ENCODE measurements at places on chromosomes 1 and 21.

DNA sequence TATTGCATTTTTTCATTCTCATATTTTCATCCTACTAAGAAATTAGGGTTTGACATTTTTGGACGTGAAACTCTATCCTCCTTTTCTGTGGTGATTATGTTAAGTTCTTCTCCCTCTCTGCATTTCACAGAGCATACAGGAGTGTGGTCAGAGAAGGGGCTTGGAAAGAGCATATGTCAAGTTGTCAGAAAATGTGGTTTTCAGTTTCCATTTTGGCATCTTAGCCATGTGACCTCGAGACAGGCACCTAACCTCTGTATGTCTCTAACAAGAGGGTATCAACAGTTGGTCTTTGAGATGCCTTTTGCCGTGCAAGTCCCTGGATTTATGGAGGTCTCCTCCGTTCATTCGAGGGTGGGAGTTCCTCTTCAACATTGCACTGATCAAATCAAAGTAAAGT, 140.7 kb downstream of the CYYR1 start:
- no peak for DNase-seq

DNA sequence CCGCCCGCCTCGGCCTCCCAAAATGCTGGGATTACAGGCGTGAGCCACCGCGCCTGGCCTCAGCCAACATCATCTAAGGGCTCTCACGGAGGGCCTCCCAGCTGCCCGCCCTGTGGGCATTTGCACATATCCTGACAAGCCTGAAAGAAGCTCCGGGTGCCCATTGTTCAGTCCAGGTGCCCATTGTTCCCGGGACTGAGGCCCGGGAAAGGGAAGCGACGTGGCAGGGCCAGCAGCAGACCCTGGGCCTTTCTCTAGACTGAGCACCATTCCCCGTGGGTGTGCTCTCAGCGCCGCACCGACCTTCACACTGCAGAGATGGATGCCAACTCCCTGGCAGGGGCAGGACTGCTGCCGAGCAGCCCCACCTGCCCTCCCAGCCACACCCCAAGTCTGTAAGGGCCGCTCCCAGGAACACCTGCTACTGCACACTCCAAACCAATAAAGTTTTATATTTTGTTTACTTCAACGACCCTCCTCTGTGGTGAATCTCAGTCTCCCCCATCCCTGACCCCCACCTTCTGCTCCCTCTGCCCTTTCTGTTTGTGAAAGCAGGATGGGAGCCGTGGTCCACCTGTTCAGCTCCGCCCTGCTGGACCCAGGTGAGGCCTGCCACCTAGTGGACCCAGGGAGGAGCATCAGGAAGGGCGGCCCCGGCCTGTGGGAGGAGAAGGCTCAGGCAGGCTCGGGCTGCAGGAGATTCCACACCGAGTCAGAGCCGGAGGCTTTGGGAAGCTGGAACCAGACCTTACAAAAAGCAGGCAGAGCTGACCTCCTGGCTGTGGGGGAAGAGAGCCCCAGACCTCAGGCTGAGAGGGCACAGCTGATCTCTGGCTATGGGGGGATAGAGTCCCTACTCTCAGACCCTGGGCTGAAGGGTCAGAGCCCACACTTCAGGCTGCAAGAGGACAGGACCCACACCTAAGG, 1.1 kb upstream of the TMEM82 start:
- DNase-seq, result peak; percentile 69

GRCh38 chr1:156998840-156999500, 46.6 kb downstream of the ARHGEF11 start:
- DNase-seq, result no peak

DNA sequence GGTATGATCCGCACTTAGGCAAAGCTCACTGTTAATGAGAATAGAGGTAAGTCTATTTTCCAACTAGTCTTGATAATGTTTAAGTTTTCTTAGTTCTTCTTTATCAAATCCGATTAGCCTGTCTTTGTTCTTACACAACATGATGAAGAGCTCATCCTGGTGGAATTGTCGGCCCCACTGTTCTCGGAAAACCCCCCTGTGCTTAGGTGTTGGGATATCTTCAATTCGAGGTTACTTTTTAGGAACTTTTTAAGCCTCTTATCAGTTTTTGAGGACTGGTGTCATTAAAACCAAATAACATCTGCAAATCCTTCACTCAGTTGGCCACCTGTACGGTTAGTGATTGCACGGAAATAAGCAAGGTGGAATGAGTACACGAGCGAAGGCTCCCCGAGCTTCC, 60.7 kb upstream of the KIF26B start:
- no peak for DNase-seq

DNA sequence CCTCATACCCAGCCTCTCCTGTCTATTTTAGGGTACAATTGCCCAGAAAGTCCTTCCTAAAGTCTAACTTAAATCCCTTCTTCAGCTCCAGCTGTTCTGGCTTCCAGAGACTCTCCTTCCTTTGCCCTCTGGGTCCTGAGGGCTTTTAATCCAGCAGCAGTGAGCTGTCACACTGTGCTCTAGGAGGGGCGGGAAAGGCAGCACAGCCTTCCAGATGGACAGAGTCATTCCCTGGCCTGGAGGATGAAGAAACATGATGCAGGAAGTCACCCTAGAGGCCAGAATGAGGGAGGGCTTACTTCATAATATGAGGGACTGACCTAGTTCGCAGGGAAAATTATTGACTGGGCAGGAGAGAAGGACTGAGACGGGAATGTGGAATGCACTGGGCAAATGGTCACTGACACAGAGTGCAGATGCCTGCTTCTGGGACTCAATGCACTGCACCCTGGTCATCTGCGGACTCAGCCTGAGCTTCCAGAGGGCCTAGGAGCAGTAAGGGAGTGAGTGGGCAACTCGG, 1.3 kb downstream of the SH2D2A start:
- DNase-seq, result no peak

- DNase-seq, result no peak
Observed at GRCh38 chr1:155657463-155657862, 31.1 kb downstream of the YY1AP1 start.

GRCh38 chr1:84876353-84876752, 16.7 kb downstream of the LPAR3 start:
- DNase-seq, result no peak

DNA sequence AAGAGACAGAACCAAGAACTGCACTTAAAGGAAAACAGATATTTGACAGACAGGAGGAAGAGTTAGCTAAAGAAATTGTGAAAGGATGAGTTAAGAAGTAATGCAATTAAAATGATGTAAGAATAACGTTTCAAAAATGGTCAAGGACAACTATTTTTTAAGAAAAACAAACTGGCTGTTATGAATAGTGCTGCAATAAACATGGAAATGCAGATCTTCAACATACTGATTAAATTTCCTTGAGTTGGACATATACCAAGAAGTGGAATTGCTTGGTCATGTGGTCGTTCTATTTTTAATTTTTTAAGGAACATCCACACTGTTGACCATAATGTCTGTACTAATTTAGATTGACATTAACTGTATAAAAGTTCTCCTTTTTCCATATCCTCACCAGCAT, 23.1 kb upstream of the PHTF1 start:
- no peak for DNase-seq

GRCh38 chr1:61604684-61605083, 120.3 kb downstream of the TM2D1 start:
- DNase-seq, result no peak

- no peak for DNase-seq
Observed at GRCh38 chr21:31997191-31997590, 124.4 kb downstream of the HUNK start.

Measured in ACHN (cell line).